ENCODE measurements at places on chromosomes 13 and 19.

- DNase-seq = no peak
These were observed 813 bp downstream of the ZNF562 start for GRCh38 chr19:9673912-9674662.

- DNase-seq = no peak
These were observed 405.6 kb downstream of the NDFIP2 start for GRCh38 chr13:79886601-79887000.

- no peak for DNase-seq
These were observed 167.1 kb downstream of the FGF9 start for GRCh38 chr13:21837841-21838551.

DNA sequence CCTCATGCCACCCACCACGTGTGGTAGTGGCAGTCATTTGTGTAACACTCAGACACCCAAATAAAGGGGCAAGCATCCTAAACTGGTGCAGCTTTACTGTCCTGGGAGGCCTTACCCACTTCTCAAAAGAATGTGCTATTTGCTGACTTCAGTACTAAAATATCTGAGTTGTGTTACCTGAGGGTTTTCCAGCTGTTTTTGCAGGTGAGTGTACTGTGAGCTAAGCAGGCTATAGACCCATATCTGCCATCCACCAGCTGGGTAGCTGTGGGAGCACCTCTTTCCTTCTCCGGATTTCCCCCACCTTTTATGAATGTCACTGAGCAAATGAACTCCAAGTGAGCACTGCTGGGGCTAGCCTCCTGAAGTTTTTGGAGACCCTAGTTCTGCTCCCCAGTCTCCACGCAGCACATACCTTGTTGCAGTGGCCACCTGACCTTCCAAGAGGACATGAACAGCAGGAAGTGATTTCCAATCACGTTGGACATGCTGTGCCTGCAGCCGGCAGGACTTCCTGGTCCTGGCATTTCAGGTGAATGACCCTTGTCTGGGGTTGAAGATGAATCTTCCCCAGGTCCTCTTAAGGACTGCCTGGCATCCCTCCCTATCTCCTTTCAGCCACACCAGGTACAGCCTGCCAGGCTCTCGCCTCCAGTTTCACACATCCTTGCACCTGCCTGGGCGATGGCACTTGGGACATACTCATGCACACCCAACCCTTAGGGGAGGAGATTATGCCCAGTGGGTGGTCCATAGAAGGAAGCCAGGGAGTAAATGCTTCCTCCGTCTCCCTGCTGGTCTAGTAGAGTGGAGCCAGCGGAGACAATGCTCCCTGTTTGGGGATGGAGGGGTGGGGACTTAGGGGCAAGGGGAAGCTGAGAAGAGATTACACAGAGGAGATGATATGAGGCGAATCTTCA lies 109.5 kb upstream of the SPATA13 start:
- DNase-seq = no peak
